GM20000 (cell line): ENCODE measurements at places on chromosomes 3 and 15.

DNA sequence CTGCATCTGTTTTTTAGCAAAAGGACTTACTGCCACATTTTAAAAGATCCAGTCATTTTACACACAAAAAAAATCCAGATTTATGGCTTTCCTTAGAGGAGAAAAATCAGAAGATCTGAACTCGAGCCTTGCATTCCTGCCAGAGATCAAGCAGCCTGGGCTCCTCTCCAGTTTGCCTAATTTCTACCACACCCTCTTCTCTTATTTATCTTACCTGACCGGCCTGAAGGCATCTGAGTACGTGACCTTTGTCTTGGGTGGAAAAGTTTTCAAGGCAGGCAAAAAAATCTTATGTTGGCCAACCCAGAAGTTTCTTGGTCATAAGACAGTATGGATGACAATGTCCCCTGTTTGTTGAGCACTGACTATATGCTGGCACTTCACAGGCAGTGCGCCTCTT lies 60.3 kb downstream of the CHRD start:
- DNase-seq, result no peak

GRCh38 chr15:73540161-73540560 lies 93.0 kb downstream of the NPTN start:
- no peak for DNase-seq

DNA sequence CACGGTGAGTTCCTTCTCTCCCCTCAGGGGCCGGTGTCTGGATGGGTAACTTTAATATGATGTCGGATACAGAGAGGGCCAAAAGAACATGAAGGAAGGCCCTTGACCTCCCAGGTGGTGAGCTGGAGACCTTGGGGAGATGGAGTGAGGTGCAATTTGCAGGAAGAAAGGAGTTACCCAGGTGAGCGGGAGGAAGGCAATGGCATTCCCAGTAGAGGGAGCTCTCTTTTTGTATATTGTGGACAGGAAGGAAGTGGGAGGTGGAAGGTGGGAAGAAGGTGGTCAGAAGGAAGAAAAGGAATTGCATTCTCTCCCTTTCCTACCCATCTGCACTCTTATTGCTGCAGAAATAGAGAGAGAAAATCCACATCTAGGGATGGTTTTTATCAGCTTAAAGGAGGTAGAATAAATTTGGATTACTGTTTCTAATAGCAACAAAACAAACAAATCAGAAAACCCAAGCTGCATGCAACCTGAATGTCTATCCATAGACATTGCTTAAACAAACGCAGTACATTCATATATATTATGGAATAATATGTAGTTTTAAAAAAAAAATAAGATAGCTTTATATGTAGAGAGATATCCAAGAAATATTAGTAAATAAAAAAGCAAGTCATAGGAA lies 169.0 kb upstream of the TSC22D2 start:
- no peak for DNase-seq

DNA sequence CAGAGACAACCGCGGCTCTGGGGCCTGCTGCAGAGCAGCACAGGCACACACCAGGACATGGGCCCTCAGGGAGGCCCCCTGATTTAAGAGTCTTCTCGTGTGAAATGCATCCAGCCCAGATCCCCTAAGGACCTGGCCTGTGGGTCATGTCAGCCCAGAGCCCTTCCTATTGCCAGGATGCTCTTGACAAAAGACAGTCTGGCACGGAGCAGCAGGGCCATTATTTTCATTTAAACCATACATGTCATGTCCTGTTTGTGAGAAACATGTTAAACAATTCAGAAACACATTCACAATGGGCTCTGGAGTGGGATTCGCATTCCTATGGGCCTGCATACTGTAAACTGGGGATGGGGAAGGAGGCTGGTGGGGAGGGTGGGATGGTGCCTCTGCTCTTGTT lies 367.4 kb upstream of the WNT5A start:
- DNase-seq, result no peak

DNA sequence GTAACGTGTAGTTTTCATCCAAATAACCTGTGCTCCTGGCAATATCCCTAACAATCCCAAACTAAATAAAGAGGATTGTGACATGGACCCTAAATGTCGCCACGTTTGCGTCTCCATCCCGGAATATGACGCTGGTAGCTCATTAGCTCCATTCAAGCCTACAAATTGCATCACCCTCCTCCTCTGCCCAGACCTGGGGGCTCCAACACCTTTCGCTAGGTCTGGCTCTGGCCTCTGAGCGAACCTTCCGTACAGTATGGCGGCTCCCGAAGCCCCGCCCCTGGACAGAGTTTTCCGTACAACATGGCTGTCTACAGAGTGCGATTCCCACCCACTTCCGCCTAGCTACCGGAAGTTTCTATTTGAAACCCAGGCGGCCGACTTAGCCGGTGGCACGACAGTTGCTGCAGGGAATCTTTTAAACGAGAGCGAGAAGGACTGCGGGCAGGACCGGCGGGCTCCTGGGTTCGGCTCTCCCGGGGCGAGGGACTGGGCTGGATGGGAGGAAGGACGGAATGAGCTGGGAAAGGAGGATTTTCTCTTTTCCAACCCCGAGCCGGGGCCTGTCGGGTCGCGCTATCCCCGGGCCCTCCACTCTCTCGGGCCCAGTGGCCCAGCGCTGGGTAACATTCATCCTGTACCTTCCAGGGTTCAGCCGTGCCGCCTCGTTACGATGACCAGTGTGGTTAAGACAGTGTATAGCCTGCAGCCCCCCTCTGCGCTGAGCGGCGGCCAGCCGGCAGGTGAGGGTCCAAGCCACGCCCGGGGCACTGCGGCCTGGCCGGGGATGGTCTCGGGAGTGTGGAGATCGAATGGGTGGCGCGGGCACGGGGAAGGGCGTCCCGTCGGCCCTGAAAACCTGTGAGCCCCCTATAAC lies at the start of gene KNSTRN:
TSS of gene KNSTRN (plus strand) at position 142 of the 877 bp plus-strand sequence. CDS start at position 257, 115 bp downstream.
- DNase-seq, result peak; percentile 97

GRCh38 chr15:27486683-27487647 lies 516.0 kb downstream of the GABRG3 start:
- no peak for DNase-seq

DNA sequence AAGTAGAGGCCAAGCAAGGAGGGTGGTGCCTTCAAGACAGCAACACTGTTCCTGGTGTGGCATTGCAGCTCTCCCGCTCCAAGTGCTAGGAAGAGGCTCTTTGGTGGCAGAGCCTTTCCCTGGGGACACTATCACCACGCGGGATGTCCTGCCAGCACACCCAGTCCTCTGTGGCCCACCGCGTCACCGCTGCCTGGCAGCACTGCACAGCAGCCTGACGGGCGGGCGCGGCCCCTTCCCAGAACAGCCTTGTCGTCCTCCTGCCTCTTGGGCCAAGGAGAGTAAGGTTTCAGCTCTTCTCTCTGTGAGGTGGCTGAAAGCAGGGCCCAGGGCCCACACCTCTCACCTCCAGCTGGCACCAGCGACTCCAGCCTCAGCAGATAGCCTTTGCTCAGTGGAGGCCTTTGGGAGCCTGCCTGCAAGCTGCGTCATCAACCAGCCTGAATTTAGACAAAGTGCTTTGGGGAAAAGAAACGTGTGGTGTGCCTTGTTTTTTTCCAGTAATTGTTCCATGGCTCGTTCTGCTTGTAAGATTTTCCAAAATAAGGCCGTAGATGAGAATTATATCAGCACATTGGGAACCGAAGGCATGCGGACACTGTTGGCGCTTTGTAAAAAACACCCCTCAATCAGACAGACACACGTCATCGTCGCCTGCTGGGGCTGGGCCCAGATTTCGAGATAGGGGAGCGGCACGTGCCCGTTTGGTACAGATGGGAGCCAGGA lies 65.0 kb downstream of the AAGAB start:
- no peak for DNase-seq

DNA sequence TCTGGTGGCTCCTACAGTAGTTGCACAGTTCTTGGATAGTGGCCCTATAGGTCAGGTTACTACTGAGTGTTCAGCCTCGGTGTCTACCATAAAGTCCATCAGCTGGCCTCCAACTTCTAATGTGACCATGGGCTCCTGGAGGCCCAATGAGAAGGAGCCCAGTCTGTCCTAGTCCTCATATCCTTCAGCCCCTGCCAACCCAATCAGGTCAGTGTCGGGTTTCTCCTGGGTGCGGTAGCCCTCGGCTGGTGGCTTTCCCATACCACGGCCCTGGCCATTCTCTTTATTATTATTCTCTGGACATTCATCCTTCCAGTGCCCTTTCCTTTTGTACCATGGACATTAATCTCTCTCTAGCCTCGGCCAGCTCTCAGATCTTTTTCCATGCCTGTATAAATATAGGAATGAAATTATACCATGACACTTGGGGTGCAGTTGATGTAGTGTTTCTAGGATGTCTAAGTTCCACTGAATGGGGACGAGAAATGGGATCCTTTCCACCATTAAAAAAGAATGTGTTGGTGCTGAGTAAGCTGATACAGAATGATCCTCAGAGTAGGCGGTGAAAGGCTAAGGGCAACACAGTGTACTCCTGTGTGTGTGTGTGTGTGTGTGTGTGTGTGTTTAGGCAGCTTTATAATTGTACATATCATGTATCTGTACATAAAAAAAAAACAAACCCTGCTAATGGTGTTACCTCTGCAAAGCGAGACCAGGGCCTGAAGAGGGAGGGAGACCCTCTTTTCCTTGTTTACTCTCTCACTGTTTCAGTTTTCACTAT lies 19.3 kb upstream of the NOX5 start:
- no peak for DNase-seq

DNA sequence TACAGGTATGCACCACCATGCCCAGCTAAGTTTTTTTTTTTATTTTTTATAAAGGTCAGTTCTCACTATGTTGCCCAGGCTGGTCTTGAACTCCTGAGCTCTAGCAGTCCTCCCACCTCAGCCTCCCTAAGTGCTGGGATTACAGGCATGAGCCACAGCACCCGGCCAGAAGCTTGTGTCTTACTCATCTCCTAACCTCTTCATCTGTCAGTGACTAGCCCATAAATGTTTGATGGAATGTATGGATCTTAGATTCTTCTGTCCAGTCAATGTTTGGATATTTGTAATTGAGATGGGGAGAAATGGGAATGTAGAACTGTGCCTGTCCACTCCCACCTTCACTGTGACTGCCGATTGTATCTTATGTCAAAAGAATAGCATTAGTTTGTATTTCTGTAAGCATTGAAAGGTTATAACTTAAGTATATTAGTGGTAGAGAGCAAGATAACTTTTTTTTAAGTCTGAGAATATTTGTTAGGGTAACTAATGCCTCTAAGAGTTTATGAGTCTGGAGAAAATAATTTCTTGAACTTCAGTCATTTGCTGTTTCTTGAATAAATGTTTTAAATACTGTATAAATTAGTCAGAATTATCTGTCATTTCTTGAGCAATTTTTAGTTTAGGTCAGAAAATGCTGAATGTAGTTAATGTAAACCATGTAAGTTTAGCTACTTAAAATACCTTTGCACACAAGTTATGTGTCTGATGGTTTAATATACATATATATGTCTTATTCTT lies 215.3 kb upstream of the CGNL1 start:
- no peak for DNase-seq
